NB4 (cell line): ENCODE measurements at places on chromosomes 4 and X.
A peak's percentile ranks its signal among the peaks of the same experiment; 100 is the strongest.

DNA sequence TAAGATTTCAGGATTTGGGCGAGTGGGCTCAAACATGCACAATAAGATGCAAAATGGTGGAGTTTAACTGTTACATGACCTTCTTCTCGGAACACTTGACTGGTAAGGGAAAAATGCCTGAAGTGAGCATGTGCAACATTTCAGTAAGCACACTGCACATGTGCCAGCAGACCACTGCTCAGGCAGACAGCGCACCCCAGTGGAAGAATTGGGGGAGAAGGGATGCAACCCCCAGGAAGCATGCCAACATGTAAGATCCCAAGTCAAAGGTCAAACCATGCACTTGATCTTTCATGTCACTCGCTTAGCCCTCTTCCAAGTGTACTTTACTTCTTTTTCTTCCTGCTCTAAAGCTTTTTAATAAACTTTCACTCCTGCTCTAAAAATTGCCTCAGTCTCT, 256.3 kb downstream of the CENPC start:
- DNase-seq: peak; percentile 68

DNA sequence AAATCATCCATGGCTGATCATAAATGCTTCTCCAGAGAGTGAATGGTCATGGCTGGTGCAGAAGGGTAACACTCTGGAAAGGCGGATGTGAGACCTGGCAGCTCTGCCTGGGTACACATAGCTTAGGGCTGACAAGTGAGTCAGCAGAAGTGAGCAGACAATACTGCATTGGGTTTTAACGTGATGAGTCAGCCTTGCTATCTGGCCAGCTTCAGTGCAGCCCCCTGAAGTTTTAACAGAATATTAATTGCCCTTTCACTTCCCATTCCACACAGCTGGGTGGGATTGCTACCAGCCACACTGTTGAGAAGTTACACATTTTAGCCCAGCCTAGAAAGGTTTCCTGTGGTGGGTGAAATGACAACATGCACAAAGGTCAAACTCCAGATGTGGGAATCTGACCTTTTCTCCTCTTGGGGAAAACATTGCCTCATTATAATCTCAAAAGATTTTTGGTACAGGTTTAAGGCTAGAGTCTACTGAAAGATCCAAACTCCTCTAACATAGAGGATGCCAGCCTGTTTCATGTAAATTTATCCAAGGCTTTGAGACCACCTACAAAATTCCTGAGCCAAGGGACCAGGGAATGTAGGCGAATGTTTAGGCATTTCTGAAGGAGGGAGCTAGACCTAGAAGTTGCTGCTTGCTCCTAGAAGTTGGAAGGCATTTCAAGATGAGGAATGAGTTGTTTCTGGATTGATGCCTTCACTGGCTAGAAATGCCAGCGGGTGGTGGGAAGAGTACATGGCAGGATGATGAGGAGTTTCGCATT, 230.3 kb upstream of the PGRMC2 start:
- DNase-seq: peak; percentile 96

- DNase-seq: no peak
Observed at GRCh38 chrX:10756441-10756840, 136.1 kb upstream of the MID1 start.

- DNase-seq: peak; percentile 4
Observed at GRCh38 chr4:153950100-153950979, 161.5 kb upstream of the SFRP2 start.

DNA sequence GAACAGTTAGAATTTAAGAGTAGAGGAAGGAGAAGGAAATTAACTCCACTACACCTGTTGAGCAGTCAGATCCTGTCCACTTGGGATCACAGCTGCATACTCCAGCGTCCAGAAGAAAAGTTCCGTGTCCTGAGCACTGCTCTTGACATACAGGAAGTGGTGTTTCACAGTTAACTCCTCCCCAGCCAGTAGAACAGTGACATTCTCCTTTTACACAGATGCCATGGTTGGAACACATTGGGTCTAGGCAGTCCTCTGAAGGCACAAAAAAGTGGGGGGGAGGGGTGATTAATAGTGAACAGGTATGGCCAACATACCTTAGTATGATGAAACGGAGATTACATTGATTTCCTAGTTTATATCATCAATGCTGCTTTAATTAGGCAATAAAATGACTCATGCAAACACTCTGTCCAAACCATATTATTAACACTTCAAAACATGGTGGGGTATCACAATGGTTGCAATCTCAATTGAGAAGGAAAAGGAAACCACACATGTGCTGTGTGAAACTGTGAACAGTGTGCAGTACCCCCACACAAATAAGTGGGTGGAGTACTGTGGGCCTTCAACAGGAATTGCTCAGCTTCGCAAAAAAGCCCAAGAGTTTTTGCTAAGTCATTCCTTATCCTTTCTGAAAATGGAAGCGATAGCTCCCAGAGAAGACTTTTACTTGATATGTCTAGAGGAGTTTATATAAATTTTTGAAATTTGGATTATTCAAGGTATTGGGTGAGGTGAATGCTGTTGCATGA, 295.6 kb downstream of the SH2D1A start:
- DNase-seq: peak; percentile 2

- DNase-seq: no peak
Observed at GRCh38 chrX:48903290-48903689, 5.6 kb downstream of the PQBP1 start.
